ENCODE measurements at places on chromosomes 4 and X. TPM values are rescaled to one million over a fixed set of nuclear protein-coding genes. Genes with fewer than 3 reads are reported as not detected.

The MAOA gene
- total RNA-seq = 0.13 TPM

The BEND2 gene
- not detected for total RNA-seq

The WNK3 gene
- 1.2 TPM for total RNA-seq

The NUDT11 gene
- total RNA-seq = 2.2 TPM

The GAK gene
- total RNA-seq = 164 TPM

The PNMA5 gene
- total RNA-seq = not detected

The SYNPO2 gene
- total RNA-seq = 1.0 TPM

The C4orf36 gene
- not detected for total RNA-seq

The PHKA1 gene
- total RNA-seq = 0.80 TPM

Data from naive thymus-derived CD8-positive, alpha-beta T cell (primary cell).